NK-92 treated with Interleukin-12 subunit alpha and Interleukin-12 subunit beta, amount 100 ng/mL, for 24 hours (cell line): ENCODE measurements at places on chromosomes 2 and 18.

DNA sequence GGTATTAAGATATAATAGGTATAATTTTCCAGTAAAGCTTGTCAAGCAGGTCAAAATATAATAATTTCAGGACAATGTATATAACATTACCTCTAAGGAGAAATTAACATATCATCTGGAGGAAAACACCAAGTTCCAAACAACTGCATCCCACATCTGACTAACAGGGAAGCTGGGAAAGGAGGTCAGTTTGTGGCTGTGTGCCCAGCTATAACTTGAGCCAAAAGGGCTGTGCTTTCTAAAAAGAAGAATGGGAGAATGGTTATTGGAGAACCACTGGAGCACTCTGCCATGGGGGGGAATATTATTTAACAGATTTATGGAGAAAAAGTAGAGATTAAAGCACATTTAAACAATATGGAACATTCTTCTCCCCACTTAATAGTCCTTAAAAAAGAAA lies 390.6 kb upstream of the PKDCC start:
- DNase-seq = no peak

DNA sequence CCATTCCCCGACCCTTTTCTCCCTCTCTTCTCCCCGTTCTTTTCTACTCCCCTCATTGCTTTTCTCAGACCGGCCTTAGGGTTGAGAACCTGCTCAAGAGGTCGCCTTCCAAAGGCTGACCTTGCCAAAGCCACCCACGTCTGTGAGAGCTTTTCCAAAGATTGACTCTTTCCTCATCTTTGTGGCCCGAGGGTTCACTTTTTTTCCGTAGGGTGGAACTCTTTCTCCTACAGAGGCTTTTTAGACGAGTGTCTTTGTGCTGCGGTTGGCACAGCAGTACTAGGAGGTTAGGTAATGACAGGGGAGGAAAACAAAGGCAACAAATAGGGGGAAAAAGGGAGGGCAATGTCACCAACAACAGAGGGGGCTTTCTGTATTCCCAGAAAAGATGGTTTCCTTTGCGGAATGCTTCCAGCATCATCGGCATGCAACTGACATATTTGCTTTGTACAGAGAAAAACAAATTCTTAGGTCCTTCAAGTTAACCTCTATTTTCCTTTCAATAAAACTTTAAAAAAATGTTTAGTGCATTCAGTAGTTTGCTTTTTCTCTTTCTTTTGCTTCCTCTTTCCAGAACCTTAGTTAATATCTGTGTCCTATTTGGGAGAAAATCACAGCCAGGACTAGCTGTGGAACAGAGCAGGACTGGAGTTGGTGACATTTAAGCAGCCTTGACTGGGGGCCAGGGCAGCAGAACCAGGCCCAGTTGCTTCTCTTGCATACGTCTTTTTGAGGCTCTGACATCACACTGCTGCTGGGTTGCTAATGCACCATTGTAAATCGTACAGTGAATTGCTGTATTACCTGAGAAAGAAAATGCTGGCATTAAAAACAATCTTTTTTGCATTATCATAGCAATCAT lies 188.1 kb upstream of the FANCL start:
- DNase-seq = no peak

- no peak for DNase-seq
These were observed 921.9 kb upstream of the CELF4 start for GRCh38 chr18:38487521-38487920.

DNA sequence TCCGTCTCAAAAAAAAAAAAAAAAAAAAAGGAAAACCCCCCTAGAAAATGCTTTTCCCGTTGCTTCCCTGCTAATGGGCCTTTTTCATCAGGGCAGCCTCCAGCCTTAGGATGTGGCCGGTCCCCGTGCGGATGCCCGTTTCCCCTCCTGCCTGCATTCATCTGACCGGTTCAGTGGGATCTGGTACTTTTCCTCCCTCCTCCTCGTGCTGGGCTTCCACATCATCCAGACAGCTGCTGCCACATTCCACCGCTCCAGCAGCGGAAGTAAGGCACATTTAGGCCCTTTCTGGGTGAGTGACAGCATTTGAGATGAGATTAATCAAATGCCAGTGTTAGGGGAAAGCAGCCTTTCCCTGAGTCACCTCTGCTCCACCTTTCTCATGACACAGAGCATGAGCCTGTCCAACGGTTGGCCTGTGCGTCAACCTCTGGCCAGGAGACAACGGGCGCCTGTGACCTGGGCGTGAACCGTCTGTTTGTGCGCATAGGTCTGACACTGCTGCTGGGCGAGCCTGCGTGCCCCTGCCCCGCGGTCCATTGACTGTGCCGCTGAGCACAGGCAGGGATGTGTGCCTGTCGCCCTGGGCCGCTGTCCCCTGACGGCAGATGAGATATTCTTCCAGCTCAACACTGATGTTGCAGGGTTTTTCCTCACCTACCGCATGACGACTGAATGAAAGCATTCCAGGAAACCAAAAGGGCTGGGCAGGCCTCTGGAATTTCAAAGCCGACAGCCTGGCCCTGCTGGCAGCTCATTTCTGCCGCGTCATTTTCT lies 174.0 kb downstream of the TGIF1 start:
- no peak for DNase-seq

DNA sequence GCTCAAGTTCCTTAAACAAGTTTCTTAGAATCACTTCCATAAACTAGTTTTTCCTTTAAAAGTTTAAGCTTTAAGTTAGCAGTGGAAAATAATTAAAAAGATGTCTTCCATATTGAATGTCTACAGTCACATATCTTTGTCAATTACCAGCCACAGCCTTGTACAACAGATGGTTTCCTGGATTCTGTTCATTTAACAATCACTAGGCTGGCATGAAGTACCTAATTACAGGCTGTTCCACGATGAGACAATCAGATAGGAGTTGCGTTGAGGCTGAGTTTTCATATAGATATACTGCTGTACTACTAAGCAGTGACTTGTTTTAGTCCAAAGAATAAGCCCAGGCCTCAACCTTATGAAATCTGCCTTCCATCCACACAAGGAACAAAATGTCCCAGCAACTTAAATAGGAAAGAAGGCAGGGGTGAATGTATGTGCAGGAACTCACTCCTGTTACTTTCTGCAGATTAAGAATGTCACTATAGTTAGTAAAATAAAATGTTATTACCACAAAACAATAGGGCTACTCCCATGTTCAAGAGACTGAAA lies 131.0 kb downstream of the ZAP70 start:
- no peak for DNase-seq

GRCh38 chr2:209324281-209324680 lies 99.6 kb upstream of the MAP2 start:
- DNase-seq = no peak

DNA sequence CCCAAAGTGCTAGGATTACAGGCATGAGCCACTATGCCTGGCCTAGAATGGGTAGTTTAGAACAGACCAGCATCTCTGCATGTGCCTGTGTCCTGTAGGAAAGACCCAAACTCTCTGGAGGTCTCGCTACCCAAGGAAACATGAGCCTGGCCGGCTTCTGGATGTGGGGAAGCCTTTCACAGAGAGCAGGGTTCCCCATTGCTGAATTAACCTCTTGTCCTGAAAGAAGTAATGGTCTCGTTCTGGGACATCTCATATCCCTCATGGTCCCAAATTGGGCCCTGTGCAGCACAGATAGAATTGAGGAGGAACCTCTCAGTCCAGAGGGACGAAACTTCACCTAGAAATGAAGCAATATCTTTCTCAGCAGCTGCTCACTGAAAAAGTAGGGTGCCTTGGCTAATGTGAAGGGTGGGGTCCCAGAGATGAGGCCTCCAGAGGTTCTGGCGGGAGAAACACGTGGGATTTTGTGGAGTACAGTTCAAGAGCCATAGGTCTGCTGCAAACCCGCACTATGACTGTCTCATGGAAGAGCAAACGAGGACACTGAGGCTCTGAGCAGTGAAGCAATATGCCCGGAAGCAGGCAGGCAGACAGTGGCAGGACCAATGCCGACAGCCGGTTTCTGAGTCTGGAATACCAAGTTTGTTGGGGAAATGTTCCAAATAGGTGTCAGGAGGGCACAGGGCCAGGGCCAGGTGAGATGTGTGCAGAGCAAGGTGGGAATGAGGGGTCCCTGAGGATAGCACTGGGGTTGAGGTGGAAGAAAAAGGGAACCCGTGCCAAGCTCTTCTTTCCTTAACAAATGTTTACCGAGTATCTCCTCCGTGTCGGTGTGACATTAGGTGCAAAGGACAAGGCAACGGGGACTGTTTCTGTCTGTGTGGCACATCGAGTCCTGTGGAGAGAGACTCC lies 121.0 kb upstream of the TWIST2 start:
- DNase-seq = no peak

DNA sequence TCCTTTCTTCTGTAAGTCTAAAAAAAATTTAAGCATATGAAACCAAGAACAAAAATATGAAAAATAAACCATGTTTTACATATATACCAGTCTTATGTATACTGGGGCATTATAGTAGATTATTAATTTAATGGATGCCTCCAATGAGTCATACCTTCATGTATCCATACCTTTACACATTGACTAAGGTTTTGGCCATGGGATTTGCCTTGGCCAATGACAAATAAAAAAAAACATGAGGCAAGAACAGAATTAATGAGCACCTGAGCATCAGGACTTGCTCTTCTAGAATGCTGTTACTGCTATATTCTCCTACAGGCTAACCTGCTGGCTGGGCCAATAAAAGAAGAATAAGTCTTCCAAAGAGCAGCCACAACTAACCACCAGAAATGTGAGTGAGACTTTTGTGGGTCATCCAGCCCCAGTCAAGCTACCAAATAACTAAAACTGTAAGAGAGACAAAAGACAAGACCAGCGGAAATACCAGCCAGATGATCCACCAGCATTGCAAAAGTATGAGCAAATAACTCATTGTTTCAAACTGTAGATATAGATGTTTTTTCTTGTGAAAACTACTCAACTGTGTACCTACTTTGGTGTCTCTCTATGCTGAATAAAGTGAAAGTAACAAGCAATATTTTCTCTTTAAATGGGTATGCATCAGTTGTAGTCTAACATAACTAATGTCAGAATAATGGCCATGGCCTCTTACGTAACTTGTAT lies 749.6 kb upstream of the VRK2 start:
- no peak for DNase-seq
